ENCODE measurements at places on chromosomes 5 and 9. TPM values are rescaled to one million over a fixed set of nuclear protein-coding genes. Genes with fewer than 3 reads are reported as not detected.

- no peak overlapping the region for H3K27ac ChIP-seq
- no peaks in the 10 kb centered on the region for H3K36me3 ChIP-seq
- no peaks in the 10 kb centered on the region for H3K27me3 ChIP-seq
- no peaks in the 10 kb centered on the region for H3K4me1 ChIP-seq
- H3K4me3 ChIP-seq: no peak overlapping the region
- DNase-seq: no peak
Observed at GRCh38 chr5:98557916-98558315, 215.5 kb upstream of the RGMB start.

Gene REXO4
- 18.5 TPM for total RNA-seq

Gene ECM2
- not detected for total RNA-seq

Gene CD274
- total RNA-seq: 5.3 TPM
